ENCODE measurements at places on chromosomes 7 and 10.
A peak's percentile ranks its signal among the peaks of the same experiment; 100 is the strongest.

GRCh38 chr7:133633055-133633454 lies 380.2 kb downstream of the EXOC4 start:
- DNase-seq: no peak

GRCh38 chr7:122413339-122413738 lies 108.8 kb upstream of the FEZF1 start:
- DNase-seq: no peak

DNA sequence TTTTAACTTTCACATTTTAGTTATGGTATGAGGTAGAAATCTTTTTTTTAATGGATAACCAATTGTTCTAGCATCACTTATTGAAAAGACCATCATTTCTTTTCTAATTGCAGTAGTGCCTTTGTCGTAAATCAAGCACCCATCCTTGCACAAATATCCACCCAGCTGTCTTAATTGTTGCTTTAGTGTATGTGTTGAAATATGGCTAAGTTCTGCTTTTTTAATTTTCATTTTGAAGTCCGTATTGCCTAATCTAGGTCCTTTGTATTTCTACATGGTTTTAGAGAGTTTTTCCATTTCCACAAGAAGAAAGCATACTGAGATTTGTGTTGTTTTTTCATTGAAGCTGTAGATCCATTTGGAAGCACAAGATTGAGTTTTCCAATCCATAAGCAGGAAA lies 259.6 kb upstream of the SEMA3E start:
- no peak for DNase-seq

- no peak for DNase-seq
These were observed 17.6 kb upstream of the GPR146 start for GRCh38 chr7:1026721-1027161.

- no peak for DNase-seq
These were observed 40.5 kb upstream of the COMTD1 start for GRCh38 chr10:75276069-75276872.

- no peak for DNase-seq
These were observed 191.7 kb downstream of the LRRN3 start for GRCh38 chr7:111282626-111283025.

DNA sequence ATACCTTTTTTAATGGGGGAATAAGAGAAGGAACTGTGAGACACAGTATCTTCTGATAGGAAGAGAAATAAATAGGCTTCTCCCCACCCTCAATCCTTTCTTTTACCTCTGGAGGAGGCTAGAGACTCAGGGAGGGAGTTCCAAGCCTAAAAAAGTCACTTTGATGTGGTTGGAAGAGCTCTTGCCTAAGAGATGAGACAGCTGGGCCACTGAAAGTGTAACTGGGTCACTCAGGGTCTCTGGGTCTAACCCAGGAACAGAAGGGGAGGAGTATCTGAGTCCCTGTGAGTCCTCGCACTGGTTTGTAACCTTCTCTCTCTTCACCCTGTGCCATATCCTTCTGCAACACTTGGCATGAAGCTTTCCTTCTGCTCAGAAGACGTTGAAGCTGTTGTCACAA lies 222.9 kb upstream of the AGK start:
- DNase-seq: no peak

DNA sequence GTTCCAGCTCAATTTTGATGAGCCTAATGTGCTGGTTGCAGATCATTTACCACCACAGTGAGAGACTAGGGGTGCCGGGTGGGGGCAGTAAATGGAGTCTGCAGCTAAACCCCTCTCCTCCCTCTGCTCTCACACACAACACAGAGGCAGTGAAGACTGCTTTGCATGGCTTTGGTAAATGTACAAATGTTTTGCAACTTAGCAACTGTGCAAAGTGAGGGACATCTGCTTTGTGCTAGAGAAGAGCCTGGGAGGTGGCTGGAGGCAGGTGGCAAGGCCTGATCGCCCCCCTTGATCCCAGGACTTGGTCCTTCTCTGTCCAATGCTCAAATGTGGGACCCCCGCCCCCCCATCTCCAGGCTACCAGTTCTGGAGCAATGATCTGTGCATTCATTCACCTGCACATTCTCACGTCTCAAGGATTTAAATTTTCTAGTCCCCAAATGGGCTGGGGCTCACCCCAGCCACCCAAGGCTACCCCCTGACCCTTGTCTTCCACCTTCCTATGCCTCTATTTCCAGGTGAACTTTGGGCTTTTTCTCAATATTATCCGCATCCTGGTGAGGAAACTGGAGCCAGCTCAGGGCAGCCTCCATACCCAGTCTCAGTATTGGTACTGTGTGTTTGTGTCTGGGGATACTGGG lies 11.6 kb downstream of the GHRHR start:
- no peak for DNase-seq

DNA sequence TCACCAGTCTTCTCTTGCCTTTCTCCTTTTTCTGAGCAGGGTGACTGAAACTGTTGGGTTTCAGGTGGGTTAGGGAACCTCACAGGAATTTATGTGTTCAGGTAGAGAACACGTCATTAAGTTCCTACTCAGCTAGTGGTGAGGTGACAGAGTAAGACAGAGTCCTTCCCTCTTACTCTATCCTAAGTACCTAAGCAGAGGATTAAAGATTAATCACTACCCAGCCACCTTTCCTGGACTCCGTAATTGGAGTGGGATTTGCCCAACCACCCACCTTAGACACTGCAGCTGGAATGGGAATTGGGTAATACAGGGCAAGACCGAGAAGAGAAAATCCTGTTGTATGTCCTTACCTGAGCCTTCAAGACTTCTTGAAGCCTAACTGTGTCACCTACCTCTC lies 158.1 kb downstream of the LRRC4 start:
- no peak for DNase-seq

DNA sequence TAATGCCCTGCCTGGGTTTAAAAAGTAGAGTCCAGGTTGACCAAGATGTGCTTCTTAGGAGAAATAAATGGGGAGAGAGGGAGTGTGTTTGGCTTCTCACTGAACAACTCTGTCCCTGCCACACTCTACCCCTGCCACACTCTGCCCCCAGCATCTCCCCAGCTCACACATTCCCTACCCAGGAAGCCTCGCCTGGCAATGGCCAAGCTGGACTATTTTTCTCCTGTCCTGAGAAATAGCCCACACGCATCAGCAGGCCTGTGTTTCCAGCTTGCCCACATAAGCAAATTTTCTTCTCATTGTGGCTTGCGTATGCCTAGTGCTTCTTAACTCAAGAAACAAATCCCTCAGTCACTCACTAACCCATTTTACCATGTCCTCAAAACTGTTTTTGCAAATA lies 1.8 kb downstream of the LRRC18 start:
- no peak for DNase-seq

DNA sequence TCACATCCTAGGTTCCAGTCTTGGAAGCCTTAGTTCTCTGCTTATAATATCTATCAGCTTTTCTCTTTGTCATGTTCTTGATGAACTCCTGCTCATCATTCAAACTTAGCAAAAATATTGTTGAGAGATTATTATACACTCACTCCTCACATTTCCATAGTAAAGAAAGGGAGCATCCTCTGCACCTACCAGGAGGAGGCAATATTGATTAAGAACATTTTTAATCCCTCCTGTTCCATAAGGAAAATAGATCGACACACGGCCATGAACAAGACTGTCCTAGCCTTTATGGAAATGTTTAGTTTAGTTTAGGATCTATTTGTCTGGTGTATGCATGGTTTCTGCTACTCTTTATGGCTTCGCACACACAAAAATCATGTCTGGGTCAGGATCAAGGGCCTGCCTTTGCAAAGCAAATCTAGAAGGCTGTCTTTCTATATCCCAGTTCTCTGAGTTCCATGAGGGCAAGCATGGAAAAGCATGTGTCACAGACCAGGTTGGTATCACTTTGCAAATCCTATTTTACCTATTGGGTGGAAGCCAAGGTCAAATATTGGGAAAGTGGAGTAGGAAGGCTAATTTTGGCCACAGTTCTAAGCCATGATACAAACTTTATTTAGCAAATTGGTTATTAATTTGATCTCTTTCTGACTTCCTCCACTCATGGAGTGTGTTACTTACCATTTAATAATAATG lies 164.4 kb downstream of the MDFIC start:
- DNase-seq: no peak

GRCh38 chr10:61869774-61870525 lies 31.5 kb upstream of the ARID5B start:
- DNase-seq: no peak

DNA sequence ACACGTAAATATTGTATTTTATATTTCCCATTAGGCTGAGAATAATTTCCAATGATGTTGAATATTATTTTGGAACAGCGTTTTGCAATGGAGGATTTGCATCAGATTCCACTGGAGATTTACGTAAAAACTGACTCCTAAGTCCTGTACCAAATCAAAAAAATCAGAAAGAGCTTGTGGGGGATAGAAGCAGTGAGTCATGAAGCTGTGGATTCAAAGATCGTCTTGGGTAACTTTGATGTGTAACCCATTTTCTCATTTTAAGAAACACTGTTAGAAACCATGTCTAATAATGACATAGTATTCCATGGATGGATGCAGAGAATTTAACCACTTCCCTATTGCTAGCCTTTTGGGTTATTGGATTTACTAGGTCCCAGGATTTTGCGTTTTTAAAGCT lies 158.6 kb downstream of the INHBA start:
- no peak for DNase-seq

- no peak for DNase-seq
These were observed 80.7 kb upstream of the KIAA1217 start for GRCh38 chr10:24128066-24128730.

- no peak for DNase-seq
These were observed 490.2 kb upstream of the IGFBP3 start for GRCh38 chr7:46411236-46411635.

DNA sequence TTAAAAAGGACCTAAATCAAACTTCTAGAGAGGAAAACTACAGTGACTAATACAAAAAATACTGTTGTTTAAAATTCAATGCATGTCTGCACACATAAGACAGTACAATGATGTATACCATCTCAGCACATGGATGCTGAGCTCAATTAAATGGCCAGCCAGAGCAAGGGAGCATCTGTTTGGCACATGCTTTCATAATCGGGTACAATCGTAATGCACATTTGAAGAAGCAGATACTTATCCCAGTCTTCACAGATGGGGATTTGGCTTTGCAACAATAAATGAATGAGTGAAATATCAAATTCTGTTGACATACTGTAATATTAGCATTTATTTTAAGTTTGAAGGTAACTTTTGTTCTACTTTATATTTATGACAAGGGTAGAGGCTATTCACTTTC lies 187.8 kb downstream of the CRPPA start:
- DNase-seq: no peak

DNA sequence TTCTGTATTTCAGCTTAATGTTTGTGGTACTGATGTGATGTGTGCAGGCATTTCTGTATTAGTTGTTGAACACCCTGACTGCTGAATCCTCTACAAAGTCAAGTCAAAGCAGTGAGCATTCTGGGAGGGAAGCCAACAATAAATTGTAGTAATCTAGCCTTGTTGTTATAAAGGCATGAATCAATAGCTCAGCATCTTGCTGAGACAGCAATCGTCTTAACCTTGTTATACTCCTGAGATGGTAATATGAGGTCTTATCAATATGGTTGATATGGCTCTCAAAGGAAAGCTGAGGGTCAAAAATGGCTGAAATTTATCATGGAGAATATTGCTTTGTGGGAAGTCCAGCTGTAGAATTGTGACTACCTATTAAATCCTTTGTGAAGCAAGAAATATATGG lies 299.4 kb downstream of the DNAJB9 start:
- DNase-seq: no peak

- no peak for DNase-seq
These were observed 57.9 kb upstream of the EXOC6 start for GRCh38 chr10:92790440-92790839.

DNA sequence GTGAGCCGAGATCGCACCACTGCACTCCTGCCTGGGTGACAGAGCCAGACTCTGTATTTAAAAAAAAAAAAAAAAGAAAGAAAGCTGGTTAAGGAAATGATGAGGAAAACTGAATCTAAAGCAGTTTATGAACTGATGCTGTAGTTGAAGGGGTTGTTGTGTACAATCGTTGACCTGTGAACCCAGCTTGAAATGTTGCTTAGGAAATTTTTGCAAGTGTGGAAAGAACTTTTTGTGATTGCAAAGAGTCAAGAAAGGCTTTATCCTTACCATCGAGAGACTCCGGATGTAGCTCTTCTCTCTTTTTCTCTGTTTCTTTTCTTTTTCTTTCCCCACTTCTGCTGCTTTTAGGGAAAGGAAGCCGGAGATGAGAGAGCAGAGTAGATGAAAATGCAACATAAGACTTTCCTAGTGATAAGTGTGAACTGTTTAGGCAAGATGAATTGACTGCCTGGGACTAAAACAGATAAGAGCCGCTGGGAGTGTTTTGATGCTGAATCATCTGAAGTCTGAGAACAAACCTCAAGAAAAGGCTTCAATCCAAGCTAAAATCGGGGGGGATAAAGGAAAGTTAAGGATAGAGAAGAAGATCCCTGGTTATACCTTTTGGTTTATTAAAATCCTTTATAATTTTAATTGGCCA lies 69.0 kb downstream of the TAF3 start:
- no peak for DNase-seq

DNA sequence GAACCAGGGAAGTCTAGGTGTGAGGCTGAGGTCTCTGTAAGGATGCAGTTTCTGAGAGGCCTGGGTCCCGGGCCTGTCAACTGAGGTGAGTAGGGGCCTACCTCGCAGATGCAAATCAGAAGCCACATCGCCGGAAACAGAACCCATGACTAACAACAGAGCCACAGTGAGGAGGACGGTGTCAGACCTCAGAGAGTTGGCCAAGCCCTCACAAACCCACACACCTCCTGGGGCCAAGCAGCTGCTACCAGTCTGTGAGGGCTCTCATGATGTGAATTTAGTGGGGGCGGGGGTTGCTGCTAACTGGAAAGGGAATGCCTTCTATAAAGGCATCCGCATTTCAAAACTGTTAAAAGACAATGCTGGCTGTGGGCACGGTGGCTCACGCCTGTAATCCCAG lies 103.0 kb downstream of the COBL start:
- DNase-seq: no peak

- DNase-seq: peak; percentile 52
These were observed 1.1 kb upstream of the GTF2I start for GRCh38 chr7:74656441-74656836.

DNA sequence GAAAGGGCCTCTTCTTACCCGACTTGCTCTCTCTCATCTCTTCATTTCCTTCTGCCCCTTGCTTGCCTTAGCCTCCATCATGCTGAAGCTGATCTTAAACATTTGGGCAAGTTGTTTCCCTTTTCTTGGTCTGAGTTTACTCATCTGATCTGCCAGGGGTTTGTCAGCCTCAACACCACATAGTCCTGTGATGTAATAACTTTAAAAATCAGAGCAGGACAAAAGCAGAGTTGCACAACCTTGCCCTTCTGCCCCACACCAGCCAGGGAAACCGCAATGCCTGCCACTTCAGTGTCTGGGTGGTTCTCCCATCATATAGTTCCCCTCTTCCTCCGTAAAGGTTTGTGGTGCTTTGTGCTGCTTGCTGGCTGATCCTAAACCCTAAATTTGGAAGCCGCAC lies 9.9 kb upstream of the LIPM start:
- no peak for DNase-seq

DNA sequence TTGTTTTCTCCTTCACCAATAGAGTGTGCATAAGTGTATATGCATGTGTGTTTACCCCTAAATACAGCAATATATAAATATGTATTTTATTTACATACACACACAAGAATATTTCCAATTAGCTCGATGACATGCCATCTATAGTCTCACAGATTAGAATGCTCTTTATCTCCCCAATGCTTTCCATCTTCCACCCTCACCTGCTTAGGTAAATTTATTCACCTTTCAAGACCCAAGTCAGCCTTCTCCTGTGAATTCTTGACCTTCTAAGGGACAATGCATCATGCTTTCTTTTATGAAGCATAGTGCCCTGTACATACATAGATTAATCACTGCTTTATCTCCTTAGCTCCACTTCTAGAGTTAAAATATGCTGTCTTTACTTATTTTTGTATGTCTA lies 49.7 kb downstream of the SEMA3A start:
- DNase-seq: no peak
